Activated CD4-positive, alpha-beta T cell treated with anti-CD3 and anti-CD28 coated beads for 36 hours (primary cell): ENCODE measurements at places on chromosomes 16 and 17. TPM values are rescaled to one million over a fixed set of nuclear protein-coding genes. Genes with fewer than 3 reads are reported as not detected.

DNA sequence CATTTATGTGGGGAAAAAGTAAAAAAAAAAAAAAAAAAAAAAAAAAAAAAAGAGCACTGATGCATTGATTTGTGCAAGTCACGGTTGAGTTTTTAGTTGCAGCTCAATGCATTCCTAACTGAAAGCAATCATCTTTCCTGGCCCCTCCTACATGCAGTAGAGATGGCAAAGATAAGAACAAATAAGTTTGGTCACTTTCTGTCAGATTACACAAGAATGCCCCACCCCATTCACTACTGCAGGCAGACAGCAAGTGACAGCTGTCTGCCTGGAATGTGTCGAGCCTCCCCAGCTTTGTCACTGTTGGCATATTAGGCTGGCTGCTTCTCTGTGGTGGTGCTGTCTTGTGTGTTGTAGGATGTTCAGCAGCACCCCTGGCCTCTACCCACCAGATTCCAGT, 243.5 kb downstream of the FOXL1 start:
- peaks cover 33% of the 10 kb centered on the region for H3K27me3 ChIP-seq
- H3K27ac ChIP-seq = no peak overlapping the region
- H3K36me3 ChIP-seq = no peaks in the 10 kb centered on the region
- H3K4me3 ChIP-seq = no peak overlapping the region
- DNase-seq = no peak
- H3K4me1 ChIP-seq = no peaks in the 10 kb centered on the region

- H3K27me3 ChIP-seq = peaks cover 2% of the 10 kb centered on the region
- H3K36me3 ChIP-seq = no peaks in the 10 kb centered on the region
- H3K27ac ChIP-seq = no peak overlapping the region
- no peaks in the 10 kb centered on the region for H3K4me1 ChIP-seq
- peak; percentile 46 for DNase-seq
Measured at GRCh38 chr16:81140930-81141780, 45.0 kb upstream of the GCSH start.

DNA sequence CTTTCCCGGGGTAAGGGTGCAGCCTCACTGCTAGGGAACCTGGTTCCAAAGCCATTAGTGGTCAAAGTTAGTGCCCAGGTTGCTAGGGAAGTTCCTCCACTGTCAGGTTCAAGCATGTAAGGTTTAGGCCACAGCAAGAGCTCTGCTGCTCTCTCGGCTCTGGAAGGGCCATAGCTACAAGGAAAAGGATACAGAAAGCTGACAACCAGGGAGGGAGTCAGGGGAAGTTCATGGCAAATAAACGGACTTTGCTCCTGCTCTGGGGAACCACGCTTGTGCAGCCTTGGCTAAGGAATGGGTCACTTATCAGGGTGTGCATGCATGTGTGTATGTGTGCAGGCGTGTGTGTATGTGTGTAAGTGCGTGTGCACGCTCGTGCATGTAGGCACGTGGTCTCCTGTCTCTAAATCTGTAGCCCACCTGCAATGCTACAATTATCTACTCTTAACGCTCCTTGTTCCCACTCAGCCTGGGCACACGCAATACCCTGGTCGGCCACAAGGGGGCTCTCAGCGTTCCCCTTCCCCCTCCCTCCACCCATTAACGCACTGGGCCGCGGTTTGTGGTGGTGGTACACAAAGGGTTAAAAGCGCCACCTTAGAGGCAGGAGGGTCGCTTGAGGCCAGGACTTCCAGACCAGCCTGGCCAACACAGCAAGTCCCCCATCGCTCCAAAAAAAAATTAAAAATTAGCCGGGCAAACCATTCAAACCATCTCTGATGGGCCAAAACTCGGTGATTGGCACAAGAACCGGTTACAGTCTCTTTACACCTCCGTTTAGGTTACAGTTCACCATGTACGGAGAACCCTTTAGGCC, 48.4 kb upstream of the KDM8 start:
- H3K36me3 ChIP-seq = peaks cover 2% of the 10 kb centered on the region
- no peak overlapping the region for H3K4me3 ChIP-seq
- no peak overlapping the region for H3K27ac ChIP-seq
- DNase-seq = peak; percentile 86
- peaks cover 9% of the 10 kb centered on the region for H3K4me1 ChIP-seq
- H3K27me3 ChIP-seq = no peaks in the 10 kb centered on the region

Gene ADGRG1
- 6.8 TPM for total RNA-seq
